ENCODE measurements at places on chromosomes 2 and 18.

GRCh38 chr2:232908695-232909094 lies 38.6 kb downstream of the SNORC start:
- no peak for DNase-seq

- no peak for DNase-seq
These were observed 1616.3 kb upstream of the ACVR2A start for GRCh38 chr2:146228466-146229058.

DNA sequence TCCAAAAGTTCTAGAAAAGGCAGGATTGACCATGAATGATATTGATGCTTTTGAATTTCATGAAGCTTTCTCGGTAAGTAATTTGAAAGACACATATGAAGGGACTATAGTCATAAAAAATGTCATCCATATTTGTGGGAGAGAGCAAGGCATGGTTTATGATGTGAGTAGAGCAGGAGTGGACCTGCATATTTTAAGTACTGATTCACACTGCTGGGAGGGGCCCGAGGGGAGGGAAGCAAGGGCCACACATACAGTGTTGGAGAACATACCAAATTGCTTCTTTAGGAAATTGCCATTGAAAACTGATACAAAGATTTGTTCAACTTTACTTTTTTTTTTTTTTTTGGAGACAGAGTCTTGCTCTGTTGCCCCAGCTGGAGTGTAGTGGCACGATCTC lies 39.4 kb downstream of the HADHB start:
- no peak for DNase-seq

DNA sequence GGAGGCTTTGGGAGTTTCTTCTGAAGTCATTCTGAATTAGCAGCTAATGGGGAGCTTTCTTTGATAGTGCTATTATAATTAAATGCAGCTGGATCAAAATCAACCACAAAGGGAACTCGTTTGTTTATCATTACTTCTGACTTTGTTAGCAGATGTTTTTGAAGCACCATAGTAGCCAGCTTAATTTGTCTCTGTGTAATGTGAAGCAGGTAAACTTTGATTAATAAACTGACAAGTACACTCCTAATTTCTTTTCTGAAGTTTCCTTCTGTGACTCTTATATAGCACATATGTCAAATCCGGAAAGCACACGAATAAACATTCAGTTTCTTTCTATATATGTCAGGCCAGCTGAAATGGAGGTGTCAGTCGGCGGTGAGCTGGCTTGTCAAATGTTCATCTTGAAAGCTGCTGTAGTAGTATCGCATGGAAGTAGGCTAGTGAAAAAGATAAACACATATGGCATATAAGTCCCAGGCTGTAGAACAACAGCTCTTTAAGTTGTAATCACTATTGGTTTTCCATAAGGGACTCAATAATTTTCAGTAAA lies 451.9 kb upstream of the ZEB2 start:
- no peak for DNase-seq

GRCh38 chr18:74303936-74304335 lies 11.7 kb upstream of the C18orf63 start:
- no peak for DNase-seq

GRCh38 chr2:231679908-231680284 lies 28.4 kb upstream of the PTMA start:
- no peak for DNase-seq

DNA sequence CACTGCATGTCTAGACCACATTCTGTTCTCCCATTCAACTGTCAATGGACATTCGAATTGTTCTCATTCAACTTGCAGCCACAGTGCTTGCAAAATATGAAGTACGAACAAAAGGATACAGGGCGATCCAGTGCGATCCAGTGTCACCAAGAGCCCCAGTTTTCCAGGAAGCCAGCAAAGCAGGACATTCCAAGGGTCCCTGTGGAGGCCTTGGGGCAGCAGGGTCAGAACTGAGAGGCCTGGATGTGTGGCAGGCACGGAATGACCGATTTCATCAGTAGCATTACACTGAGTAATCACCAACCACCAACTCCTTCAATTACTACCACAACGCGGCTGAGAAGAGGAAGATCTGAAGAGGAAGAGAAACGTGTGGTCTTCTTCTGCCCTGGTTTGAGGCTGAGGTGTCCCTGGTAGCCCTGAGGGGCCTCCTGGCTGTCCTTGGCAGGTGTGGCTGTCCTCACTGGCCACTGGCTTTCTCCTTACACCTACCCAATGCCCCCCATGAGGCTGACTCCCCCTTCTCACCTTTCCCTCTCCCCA lies 172.7 kb upstream of the FHL2 start:
- no peak for DNase-seq

DNA sequence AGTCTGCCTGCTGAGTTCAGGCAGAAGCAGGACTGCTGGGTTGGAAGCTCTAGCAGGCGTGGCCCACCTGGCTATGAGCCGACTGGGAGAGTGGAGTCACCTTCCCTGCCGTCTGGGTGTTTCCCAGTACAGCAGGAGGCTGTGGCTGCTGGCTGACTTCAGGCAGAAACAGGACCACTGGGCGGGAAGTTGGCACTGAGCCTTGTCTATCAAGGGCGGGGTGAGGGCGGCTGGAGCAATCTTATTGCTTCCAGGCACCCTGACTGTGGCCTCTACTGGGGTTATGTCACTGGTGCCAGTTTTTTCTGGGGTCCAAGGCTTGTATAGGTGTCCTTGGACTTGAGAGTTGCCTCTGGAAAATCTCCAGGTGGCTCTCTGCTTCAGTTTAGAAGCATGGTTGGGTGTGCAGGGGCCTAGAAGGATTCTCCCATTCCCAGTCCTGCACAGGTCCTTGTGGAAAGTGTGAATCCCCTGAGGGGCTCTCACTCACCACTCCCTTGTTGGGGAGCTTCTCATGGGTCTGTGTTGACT lies 30.5 kb downstream of the LTBP1 start:
- peak; percentile 77 for DNase-seq

DNA sequence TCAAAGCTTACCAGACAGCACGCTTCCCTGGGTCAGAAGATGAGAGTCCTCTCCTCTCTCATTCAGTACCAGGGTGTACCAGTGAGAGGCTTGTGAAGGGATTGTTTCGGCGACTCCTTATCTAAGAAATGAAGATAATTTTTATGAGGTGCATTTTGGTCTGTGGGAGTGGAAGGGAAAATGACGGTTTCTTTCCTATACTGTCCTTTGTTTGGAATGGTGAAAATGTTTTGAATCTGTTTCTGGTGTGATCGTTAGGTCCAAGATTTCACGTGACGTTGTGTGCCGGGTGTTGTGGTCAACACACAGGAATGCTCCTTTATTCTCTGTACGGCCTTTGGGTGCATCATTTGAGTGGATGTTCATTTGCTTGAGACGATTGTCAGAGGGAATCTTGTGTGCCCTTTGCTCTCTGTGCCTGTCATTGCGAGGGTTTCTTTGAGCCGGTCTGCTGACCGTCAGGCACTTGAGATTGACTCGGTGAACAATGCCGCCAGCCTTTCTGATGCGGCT lies 183.5 kb downstream of the AGAP1 start:
- no peak for DNase-seq

GRCh38 chr2:29443151-29443550 lies 327.9 kb downstream of the CLIP4 start:
- no peak for DNase-seq

GRCh38 chr18:67813380-67814028 lies 297.0 kb upstream of the DSEL start:
- no peak for DNase-seq

GRCh38 chr2:237572742-237573101 lies 6.3 kb downstream of the PRLH start:
- DNase-seq, result no peak

GRCh38 chr2:57892920-57893319 lies 153.7 kb upstream of the VRK2 start:
- no peak for DNase-seq

- no peak for DNase-seq
These were observed 62.6 kb downstream of the TMEM131 start for GRCh38 chr2:97932975-97933662.

DNA sequence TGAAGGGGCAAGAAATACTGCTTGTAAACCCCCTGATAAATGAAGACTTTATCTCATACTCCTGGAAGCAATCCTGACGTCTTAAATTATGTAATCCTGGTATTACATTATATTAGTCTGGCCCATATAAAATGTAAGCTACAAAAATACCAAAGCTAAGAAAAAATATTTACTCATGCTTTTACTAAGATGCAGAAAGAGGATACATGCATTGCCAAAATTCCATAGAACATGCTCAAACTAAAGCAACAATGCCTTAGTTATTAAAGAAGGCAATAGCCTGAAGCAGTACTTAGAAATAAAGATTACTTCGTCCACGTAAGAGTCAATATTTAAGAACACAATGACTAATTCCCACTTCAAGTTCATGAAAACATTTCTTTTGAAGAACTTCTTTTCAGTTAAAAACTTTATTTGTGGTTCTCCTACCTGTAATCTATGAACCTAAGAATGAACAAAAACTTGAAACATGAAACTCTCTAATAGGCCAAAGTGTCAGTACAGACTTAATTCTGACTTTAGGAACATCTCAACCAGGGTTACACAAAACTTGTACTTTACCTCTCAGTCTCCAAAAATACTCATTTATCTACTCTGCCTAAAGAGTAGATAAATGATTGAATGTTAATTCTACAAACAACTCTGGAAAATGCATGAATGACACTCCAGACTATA lies 117.3 kb downstream of the THADA start:
- DNase-seq, result no peak

DNA sequence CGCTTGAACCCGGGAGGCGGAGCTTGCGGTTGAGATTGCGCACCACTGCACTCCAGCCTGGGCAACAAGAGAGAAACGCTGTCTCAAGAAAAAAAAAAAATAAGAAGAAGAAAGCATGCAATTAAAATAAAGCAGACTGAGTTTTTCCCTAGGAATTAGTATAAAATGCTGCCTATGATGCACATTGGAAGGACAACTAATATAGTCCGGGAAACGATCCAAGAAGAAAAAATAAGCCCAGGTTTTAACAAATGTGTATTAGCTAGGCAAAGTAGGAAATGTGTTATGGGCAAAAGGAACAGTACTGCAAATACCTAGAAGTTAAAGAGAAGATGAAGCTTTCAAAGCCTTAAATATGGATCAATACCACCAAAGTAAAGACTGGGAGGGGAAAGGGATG lies 64.0 kb downstream of the SPIRE1 start:
- DNase-seq, result no peak

- DNase-seq, result no peak
These were observed 37.7 kb downstream of the INPP4A start for GRCh38 chr2:98482362-98482761.

DNA sequence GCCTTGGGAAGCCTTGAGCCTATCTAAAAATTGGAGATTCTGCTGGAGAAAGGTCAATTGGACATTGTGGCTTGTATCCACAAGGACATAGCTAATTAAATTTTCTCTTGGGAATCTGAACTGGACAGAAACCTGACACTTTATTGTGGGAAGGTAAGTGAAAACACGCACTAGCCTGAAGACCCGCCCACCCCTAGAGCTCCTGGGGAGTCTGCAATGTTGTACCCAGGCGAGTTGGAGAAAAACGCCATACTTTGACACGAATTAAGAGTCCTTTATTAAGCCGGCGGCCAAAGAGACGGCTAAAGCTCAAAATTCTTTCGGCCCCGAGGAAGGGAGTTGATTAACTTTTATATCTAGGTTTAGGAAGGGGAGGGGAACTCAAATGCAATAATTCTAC lies 1.2 kb upstream of the ZNF892 start:
- no peak for DNase-seq

- no peak for DNase-seq
These were observed 144.4 kb upstream of the RNF152 start for GRCh38 chr18:62037012-62037742.

DNA sequence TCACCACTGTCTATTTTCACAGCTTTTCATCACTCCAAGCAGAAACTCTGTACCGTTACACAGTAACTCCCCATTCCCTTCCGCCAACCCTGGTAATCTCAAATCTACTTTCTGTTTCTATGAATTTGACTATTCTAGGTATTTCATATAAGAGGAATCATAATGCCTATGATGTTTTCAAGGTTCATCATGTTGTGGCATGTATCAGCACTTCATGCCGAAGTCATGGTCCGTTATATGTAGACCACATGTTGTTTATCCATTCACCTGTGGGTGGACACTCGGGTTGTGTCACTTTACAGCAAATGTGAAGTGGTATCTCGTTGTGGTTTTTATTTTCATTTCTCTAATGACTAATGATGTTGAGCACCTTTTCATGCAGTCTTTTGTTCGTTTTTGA lies 21.6 kb downstream of the CPSF3 start:
- no peak for DNase-seq

GRCh38 chr2:212344131-212344530 lies 194.5 kb downstream of the ERBB4 start:
- no peak for DNase-seq

GRCh38 chr18:12621742-12622306 lies 36.1 kb downstream of the SPIRE1 start:
- no peak for DNase-seq

DNA sequence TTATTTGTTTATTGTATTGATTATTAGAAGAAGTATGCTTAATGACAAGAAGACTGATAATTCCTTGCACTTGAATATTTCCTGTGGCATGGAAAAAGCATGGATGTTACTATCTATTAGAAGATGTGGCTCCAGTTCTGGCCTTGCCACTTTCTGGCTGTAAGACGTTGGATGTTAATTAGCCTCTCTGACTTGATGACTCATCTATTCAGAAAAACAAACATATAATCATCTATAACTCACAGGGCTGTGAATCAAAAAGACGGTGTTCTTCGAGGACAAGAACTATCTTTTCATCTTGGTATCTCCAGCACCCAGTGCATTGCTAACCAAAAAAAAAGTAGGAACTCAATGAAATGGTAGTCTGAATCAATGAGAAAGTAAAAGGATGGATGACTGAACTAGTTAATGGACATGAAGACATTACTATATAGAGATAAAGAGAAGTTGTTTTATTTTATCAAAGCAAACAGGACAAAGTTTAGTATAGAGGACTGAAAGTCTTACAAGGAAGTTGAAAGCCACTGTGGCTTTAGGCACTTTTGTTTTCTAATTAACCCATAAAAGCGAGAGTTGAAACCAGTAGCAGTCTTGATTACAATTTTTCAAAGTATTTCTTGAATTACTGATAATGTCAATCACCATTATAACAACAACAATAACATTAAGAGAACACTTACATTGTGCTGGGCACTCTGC lies 145.3 kb downstream of the RND3 start:
- no peak for DNase-seq

DNA sequence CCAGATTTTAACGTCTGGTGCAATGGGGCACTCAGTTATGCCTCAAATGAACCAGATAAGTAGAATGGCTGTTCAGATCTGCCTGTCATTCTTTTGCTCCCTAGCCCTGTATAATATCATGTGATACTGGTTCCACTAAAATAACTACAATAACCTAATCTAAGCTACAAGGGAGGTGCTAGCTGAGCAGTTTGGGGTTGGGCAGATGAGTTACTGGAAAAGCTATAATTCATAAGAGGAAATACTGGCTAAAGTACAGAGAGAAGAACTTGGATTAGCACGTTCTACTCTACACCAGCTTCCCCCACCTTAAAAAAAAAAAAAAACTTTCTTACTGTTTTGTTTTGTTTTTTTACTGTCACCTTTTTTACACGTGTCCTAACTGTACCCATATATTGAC lies 183.3 kb upstream of the NRP2 start:
- no peak for DNase-seq

GRCh38 chr2:143451642-143452281 lies 322.5 kb downstream of the ARHGAP15 start:
- no peak for DNase-seq

GRCh38 chr18:55432307-55433040 lies 155.5 kb downstream of the TCF4 start:
- no peak for DNase-seq
